ENCODE measurements at places on chromosomes 7 and 10.

GRCh38 chr7:134452419-134452838 lies 6.5 kb downstream of the AKR1B1 start:
- H3K4me3 ChIP-seq: no peak overlapping the region
- H3K4me1 ChIP-seq: peaks cover 34% of the 10 kb centered on the region
- no peaks in the 10 kb centered on the region for H3K27me3 ChIP-seq

DNA sequence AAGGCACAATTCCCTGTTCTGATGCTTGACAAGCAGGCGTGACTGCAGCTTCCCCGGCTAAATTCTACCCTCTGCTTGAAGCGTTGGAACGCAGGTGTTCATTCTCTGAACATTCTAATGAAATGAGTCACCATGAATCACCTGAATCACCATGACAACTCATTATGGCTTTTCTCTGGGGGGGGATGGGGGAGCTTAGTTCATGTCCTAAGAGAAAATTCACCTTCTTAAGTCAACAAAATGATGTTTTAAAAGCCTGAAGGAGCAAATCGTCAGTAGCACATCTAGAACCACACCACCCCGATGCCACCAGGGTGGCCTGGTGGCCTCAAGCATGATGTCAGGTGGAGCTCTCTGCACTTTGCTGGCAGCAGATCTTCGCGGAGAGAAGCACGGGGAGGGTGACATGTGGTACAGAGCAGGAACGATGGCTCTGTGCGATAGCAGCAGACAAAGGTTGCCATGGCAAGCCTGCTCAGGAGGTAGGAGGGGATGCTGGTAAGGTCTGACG lies 33.7 kb downstream of the DDC start:
- H3K4me1 ChIP-seq: no peaks in the 10 kb centered on the region
- no peak overlapping the region for H3K4me3 ChIP-seq
- peaks cover 58% of the 10 kb centered on the region for H3K27me3 ChIP-seq
- H3K27ac ChIP-seq: no peak overlapping the region

- no peak overlapping the region for H3K4me3 ChIP-seq
- H3K4me1 ChIP-seq: no peaks in the 10 kb centered on the region
- no peak overlapping the region for H3K27ac ChIP-seq
- no peak for DNase-seq
- no peaks in the 10 kb centered on the region for H3K36me3 ChIP-seq
Measured at GRCh38 chr7:80596933-80597517, 41.4 kb upstream of the CD36 start.

- no peak overlapping the region for H3K4me3 ChIP-seq
- H3K36me3 ChIP-seq: no peaks in the 10 kb centered on the region
- peak overlapping the region; percentile 70 for H3K27ac ChIP-seq
- H3K4me1 ChIP-seq: no peaks in the 10 kb centered on the region
- peak; percentile 46 for DNase-seq
Measured at GRCh38 chr10:92087750-92088395, 164.3 kb downstream of the BTAF1 start.

DNA sequence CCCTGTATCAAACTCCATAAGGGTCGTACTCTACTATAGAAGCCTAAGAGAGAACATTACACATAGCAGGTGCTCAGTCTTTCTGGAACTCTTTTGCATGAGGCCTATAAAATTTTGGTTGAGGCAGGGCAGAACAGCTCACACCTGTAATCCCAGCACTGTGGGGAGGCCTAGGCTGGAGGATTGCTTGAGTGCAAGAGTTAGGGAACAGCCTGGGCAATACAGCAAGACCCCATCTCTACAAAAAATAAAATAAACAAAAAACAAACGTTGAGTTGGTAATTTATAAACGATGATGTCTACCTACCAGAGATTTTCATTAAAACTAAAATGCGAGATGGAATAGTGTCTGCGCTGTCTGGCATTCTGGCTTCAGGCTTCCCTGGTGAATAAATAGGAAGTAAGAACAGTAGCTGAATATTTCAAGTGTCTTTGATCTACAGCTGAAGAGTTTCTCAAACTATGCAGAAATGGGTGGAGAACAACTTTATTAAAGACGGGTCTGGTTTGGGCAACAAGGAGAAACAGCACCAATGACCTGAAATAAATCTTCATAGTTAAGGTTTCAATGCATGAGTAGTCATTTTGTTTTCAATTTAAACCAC lies 774 bp downstream of the PON2 start:
- peak overlapping the region; percentile 91 for H3K4me3 ChIP-seq
- peaks cover 5% of the 10 kb centered on the region for H3K4me1 ChIP-seq
- no peaks in the 10 kb centered on the region for H3K27me3 ChIP-seq
- H3K36me3 ChIP-seq: peaks cover 3% of the 10 kb centered on the region

DNA sequence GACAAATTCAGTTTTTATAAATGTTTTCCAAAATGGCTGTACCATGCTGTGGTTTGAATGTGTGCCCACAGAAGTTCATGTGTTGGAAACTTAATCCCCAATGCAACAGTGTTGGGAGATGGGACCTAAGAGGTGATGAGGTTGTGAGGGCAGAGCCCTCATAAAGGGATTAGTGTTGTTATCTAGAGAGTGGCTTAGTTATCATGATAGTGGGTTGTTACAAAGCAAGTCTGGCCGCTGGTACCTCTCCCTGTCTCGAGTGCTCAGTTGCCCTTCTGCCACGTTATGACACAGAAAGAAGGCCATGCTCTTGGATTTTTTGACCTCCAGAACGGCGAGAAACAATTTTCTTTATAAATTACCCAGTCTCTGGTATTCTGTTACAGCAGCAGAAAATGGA lies 119.0 kb downstream of the BTAF1 start:
- H3K4me1 ChIP-seq: peaks cover 5% of the 10 kb centered on the region
- H3K27me3 ChIP-seq: no peaks in the 10 kb centered on the region
- no peak for DNase-seq

DNA sequence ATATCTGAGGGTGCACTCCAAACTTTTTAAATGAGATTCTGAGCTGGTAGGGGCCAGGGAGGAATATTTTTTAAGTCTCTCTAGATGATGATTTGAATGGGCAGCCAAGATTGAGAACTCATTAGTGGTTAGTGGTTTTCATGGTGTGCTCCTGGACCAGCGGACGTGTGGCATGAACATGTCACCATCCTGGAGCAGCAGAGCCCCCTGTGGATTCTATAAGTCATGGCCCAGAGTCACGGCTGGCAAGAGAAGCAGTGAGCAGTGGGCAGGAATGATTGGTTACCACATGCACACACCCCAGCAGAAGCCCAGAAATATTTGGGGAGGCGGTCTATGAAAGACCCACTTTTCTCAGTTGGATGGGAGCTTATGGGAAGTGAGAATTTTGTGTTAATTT lies 21.2 kb upstream of the UCN3 start:
- H3K27ac ChIP-seq: no peak overlapping the region
- no peak for DNase-seq
- no peaks in the 10 kb centered on the region for H3K36me3 ChIP-seq
- peaks cover under 1% of the 10 kb centered on the region for H3K27me3 ChIP-seq

DNA sequence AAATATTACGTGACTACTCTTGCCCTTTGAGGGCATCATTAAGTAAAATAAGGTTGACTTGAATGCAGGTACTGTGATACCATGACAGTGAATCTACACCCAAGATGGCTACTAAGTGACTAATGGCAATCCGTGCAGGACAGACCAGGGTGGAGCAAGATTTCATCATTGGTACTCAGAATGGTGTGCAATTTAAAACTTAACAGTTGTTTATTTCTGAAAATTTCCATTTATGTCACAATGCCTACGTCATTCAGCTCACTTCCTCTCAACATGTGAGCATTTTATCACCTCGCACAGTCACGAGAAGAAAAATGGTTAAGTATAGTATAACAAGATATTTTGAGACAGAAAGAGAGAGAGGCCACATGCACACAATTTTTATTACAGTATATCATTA lies 50.3 kb upstream of the MET start:
- peaks cover 31% of the 10 kb centered on the region for H3K27me3 ChIP-seq

DNA sequence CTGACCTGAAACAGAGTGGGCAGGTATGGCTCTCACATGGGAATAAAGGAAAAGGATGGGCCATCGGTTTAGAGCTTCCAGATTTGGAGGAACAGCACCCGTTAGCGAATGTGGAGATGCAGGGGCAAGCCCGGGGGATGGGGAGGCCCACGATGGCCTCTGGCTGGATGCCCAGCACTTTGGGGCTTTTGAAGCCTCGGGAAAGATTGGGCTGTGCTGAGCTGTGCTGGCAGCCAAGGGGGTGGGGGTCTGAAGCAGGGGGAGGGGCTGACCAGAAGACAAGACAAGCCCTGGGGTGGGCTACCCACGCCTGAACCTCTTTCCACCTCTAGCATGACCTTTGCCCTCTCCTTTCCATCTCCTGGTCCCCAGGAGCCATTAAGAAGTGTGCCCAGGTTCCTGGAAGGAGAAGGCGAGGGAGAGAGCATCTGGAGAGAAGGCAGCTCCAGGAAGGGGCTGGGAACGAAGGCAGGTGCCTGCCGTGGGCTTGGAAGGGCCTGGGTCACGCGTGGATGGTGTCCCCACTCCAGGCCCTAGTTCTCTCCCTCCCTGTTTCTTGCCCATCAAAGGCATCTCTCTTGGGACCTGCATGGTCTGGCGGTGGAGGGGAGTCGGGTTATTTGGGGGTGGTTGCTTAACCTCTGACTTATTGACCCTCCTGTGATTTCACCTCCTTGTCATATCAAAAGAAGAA lies 39.7 kb downstream of the JAKMIP3 start:
- H3K27ac ChIP-seq: no peak overlapping the region
- H3K27me3 ChIP-seq: peaks cover 52% of the 10 kb centered on the region

GRCh38 chr7:126667742-126668366 lies 584.9 kb downstream of the GRM8 start:
- no peak overlapping the region for H3K4me3 ChIP-seq
- H3K27me3 ChIP-seq: no peaks in the 10 kb centered on the region
- no peak for DNase-seq

- peaks cover 8% of the 10 kb centered on the region for H3K27me3 ChIP-seq
- H3K4me1 ChIP-seq: no peaks in the 10 kb centered on the region
- no peaks in the 10 kb centered on the region for H3K36me3 ChIP-seq
- no peak overlapping the region for H3K27ac ChIP-seq
- DNase-seq: no peak
Measured at GRCh38 chr7:94417306-94417705, 22.6 kb downstream of the COL1A2 start.

DNA sequence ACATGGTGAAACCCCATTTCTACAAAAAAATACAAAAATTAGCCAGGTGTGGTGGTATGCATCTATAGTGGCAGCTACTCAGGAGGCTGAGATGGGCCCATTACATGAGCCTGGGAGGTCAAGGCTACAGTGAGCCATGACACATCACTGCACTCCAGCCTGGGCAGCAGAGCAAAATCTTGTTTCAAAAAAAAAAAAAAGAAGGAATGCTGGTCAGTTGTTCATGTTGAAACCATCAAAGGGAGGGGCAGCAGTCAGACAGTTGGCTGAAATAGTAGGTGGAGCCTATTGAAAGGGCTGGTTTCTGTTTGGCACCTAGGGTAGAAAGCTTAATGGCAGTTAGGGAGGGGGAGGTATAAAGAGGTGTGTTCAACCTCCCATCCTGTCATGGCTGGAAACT lies 323.0 kb downstream of the GALNT17 start:
- no peaks in the 10 kb centered on the region for H3K4me1 ChIP-seq
- no peaks in the 10 kb centered on the region for H3K36me3 ChIP-seq
- no peaks in the 10 kb centered on the region for H3K27me3 ChIP-seq
- no peak overlapping the region for H3K27ac ChIP-seq
- H3K4me3 ChIP-seq: no peak overlapping the region
- no peak for DNase-seq

DNA sequence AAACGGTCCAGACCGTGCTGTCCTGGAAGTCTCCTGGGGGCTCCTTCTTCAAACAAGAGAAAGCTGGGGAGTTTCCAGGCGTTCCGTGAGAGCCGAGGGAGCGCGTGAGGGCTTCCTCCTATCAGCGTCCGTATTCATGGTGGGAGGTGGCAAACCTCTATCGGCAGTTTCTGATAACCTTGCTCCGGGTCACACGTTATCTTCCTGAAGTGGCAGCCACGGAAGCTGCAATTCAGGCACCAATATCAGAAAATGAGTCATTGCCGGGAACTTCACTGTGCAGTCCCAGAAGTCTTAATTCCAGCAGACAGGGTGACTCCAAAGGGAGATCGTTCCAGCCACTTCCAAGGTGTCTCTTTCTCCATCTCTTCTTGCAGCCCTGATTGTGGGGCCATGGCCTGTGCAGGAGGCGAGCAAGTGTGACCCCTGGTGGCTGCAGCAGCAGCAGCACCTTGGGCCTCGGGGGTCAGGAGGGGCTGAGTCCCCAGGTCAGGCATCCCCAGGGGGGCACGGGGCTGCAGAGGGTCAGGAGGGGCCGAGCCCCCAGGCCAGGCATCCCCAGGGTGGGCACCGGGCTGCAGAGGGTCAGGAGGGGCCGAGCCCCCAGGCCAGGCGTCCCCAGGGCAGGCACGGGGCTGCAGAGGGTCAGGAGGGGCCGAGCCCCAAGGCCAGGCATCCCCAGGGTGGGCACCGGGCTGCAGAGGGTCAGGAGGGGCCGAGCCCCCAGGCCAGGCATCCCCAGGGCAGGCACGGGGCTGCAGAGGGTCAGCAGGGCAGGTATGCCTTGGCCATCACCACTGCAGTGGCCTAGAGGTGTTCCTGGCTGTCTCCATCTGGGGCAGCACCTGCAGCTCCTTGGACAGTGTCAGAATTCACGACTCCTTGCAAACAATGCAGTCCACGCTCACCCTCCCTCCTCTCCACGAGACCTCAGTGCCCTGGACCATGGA lies 538.7 kb downstream of the DNAJB6 start:
- H3K27me3 ChIP-seq: peaks cover 13% of the 10 kb centered on the region
- H3K27ac ChIP-seq: no peak overlapping the region
- peak overlapping the region; percentile 37 for H3K4me3 ChIP-seq
- H3K4me1 ChIP-seq: peaks cover 9% of the 10 kb centered on the region
- no peak for DNase-seq
- H3K36me3 ChIP-seq: no peaks in the 10 kb centered on the region

- no peak overlapping the region for H3K4me3 ChIP-seq
- no peak overlapping the region for H3K27ac ChIP-seq
- H3K36me3 ChIP-seq: peaks cover 8% of the 10 kb centered on the region
- no peak for DNase-seq
- no peaks in the 10 kb centered on the region for H3K27me3 ChIP-seq
Measured at GRCh38 chr7:72704894-72705293, 123.1 kb downstream of the TYW1B start.

- H3K4me3 ChIP-seq: no peak overlapping the region
- H3K4me1 ChIP-seq: no peaks in the 10 kb centered on the region
- DNase-seq: no peak
- H3K36me3 ChIP-seq: peaks cover 86% of the 10 kb centered on the region
- H3K27ac ChIP-seq: no peak overlapping the region
- H3K27me3 ChIP-seq: no peaks in the 10 kb centered on the region
Measured at GRCh38 chr7:130022115-130022514, 29.1 kb downstream of the ZC3HC1 start.
